ENCODE measurements at places on chromosomes 2 and 18.

GRCh38 chr2:30683236-30683956 is 123.8 kb downstream of the CAPN13 start:
- DNase-seq, result no peak

- DNase-seq, result no peak
Measured at GRCh38 chr2:39597314-39597713, 68.4 kb upstream of the TMEM178A start.

DNA sequence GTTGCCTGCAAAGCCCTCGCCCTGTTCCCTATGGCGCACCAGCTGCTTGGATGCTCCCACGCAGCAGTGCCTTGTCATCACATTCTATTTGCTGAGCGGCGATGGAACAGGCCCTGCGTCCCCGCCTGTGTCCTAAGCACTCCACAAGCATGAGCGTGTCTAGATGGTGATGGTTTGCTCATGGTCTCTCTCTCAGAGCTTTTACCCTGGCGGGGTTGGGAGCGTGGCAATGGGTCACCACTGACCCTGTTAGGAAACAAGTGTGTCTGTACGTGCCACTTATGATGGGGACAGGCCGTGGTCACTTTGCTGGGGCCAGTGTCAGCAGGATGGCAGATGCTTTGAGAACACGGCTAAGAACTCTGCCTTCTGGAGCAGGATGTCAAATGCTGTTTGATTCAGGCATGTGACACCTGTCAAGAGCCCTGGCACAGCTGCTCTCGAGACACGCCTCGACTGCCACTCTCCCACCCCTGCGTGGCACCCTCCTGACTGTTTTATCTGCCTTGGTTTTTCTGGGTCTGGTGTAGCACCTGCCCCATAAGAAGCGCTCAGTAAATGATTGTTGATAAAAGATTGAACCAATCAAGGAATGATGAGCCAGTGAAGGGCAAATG is 44.2 kb downstream of the RRM2 start:
- no peak for DNase-seq

GRCh38 chr2:146523196-146523595 is 1321.6 kb upstream of the ACVR2A start:
- no peak for DNase-seq

GRCh38 chr18:58654896-58655614 is 16.2 kb upstream of the MALT1 start:
- DNase-seq, result no peak

GRCh38 chr18:67608615-67609273 is 92.2 kb upstream of the DSEL start:
- DNase-seq, result no peak

- peak; percentile 49 for DNase-seq
Measured at GRCh38 chr2:8303322-8303832, 378.5 kb upstream of the ID2 start.

DNA sequence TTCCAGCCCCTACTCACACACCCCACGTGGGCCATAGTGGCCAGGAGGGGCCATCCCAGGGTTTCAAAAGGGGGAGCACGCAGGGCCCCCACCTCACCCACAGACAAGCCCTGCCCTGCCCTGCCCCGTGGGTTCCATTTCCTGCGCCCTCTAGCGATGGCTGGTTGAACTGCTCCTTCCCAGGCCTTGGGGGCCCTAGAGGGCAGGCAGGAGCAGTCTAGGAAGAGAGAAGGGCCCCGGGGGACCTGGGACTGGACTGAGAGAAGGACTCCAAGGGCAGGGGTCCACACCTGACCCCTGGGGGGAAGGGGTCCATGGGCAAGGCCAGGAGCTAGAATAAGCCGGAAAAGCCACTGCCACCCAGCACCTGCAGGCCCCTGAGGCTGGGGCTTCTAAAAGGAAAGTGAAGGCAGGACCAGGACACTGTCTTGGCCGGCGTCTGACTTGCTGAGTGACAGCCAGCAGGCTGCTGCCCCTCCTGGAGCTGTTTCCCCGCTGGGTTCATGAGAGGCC is 10.1 kb downstream of the CYP26B1 start:
- DNase-seq, result peak; percentile 27

DNA sequence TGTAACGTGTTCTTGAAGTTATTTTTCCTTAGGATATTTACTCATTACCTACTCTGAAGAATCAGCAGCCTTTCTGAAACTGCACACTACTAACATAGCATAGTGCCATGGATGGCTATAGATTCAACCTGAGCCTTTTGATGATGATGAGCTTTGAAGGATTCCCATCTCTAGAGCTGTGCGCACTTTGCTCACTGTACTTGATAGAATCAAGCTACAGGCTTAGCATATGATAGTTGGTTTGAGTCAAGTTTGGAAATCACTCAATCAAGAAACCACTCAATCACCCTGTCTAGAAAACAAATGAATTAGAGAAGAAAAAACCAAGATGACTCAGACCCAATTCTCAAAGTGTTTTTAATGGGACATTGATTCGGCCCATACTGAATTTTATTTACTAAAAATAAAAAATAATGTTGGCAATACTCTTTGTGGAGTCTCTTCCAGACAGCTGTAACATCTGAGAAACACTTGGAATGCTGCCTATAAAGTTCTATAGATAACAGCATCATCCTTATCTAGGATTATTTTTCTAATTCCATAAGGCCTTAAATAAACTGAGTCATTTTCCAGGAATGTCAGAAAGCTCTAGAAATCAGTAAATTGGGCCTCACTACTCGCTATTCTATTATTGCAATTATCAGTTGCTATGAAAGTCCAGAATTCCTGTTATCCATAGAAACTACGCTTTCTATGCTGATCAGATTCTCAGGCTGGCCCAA is 259.0 kb upstream of the ERBB4 start:
- no peak for DNase-seq

DNA sequence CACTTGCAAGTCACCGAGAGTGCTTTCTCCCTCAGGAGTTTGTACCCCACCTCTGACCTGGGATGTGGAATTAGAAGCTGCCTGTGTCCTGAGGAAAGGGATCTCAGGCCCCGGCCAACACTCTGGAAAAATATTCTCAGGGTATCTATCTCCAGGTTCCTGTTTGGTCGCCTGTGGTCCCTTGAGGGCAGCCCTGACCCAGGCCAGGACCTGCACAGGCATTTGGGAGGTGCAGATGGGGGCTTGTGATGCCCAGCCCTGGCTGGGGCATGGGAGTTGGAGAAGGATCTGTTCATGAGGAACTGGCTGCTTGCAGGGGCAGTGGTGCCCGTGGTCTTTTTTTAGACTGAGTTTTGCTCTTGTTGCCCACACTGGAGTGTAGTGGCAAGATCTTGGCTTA is 46.3 kb downstream of the MYCN start:
- no peak for DNase-seq

DNA sequence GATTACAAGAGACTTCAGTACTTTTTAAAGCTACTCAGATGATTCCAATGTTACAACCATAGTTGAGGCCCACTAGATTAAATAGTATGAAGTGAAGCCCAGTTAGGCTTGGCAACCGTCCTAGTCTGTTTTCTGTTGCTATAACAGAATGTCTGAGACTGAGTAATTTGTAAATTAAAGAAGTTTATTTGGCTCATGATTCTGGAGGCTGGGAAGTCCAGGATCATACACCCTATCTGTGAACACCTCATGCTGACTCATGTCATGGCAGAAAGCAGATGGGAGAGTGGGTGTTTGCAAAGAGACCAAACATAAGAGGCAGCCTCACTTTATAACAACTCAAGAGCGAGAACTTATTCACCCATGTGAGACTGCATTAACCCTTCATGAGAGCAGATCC is 63.1 kb downstream of the CCDC150 start:
- DNase-seq, result no peak

DNA sequence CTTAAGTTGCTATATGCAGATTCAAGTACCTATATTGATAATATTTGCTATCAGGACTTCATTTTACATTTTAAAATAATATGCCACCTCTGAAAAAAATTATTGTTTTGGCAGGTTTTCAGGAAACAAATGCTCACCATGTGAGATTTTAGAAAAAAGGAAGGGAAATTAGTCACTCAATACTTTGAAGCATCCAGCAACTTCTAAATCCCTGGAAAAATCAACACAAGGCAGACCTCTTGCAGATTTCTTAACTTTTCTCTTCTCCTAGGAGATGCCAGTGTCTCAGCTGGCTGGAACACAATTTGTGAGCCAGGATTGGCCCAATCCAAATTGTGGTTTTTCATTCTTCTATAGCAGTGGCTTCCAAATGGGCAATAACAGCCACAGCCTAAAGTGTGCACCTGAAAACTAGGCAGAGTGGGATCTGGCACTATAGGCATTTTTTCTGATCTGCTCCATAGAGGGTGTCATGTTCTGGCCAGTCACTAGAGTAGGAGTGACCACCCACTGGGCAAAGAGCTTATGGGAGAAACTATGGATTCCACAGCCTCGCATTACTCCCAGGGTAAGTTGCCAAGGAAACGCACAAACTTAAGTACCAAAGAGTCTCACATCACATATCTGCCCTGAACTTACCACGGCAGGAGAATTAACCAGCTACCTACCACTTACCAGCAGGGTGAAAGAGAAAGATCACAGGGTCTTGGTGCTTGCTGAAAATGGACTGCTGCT is 28.1 kb upstream of the THOC1 start:
- no peak for DNase-seq
